ENCODE measurements at places on chromosomes 6 and 20. TPM values are rescaled to one million over a fixed set of nuclear protein-coding genes. Genes with fewer than 3 reads are reported as not detected.

FLRT3 gene
- not detected for polyA plus RNA-seq

FOXA2 gene
- polyA plus RNA-seq: not detected

- DNase-seq: no peak
Measured at GRCh38 chr20:63966172-63966943, 3.4 kb downstream of the ZNF512B start.

DNA sequence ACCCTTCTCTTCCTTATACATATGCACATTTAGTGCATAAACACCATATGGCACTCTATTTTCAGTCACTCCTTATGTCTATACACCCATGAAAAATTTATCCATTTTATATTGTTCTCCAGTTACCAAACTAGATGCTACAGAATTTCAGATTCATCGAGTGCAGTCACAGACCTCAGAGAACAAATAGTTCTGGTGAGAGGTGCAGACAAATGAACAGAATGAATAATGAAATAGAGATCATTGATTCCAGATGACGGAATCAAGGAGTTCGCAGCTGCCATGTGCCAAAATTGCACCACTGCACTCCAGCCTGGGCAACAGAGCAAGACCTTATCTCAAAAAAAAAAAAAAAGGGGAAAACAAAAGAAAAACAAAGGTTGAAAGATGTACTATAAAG, 214.8 kb upstream of the CEP162 start:
- DNase-seq: no peak

Data from CD14-positive monocyte (primary cell).